Cardiac fibroblast (primary cell): ENCODE measurements at places on chromosomes 6 and 20.

DNA sequence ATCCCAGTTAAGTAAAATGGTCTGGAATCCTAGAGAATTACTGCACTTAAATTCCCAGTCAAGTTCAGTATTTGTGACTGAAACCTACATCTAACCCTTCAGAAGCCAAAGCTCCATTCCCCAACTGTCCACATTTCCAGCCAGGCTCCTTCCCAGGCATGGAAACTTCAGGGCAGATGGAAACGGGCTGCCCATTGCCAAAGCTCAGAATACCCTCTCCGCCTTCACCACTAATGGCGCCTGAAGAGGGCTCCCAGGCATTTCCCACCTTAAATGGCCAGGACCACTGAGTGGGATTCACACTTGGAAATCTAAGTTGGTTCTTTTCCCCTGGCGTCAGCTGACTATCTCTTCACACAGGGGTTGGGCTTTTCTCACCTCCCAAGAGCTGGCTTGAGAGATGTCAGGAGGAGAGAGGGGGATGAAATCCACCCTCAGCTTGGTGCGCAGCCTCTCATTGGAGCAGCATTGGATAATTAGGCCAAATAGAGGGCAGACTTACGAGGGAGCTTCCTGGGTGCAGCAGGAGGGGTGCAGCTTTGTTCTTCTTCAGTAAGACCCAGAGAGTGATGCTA, 82.9 kb downstream of the ANKRD60 start:
- DNase-seq, result no peak

- DNase-seq, result peak; percentile 19
Observed at GRCh38 chr6:53795702-53796450, 1.1 kb downstream of the LRRC1 start.

GRCh38 chr20:24798930-24799705, 150.0 kb upstream of the CST7 start:
- DNase-seq, result no peak

GRCh38 chr20:4068708-4069107, 53.4 kb upstream of the RNF24 start:
- DNase-seq, result peak; percentile 57

DNA sequence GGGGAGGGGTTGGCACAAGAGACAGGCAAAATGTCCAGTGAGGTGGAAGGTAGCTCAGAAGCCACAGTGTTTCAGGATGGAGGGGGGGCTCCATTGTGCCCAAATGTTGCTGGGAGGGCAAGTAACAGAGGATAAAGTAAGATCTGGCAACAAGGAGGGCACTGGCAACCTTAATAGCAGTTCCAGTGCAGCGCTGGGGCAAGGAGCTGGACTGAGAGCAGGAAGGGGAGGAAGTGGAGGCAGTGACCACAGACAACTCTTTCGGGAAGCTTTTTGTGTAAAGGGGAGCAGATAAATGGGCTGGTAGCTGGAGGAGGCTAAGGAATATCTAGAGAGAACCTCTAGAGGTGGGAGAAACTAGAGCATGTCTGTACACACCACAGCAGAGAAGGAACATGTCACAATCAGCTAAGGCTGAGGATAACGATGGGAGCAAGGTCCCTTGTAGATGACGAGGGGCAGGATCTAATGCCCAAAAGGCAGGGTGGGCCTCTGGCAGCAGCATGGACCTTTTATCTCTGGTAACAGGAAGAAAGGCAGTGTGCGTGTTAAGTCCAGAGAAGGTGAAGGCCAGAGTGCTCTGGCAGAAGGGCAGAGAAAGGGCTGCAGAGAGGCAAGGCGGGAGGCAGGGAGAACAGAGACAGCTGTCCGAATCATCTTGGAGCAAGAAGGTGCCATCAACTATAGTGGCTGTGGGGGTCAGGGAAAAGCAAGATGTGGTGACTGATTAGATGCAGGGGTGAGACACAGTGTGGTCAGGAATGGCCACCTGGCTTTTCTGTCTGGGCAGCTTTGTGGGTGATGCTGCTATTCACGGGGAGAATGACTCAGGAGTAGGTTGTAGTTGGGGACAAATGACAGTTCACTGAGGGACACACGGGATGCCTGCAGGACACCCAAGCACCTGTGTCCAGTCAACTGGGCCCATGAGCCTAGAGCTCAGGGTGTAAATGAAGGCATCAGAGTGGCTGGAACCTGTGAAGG, 17.4 kb downstream of the TMEM242 start:
- DNase-seq, result no peak

DNA sequence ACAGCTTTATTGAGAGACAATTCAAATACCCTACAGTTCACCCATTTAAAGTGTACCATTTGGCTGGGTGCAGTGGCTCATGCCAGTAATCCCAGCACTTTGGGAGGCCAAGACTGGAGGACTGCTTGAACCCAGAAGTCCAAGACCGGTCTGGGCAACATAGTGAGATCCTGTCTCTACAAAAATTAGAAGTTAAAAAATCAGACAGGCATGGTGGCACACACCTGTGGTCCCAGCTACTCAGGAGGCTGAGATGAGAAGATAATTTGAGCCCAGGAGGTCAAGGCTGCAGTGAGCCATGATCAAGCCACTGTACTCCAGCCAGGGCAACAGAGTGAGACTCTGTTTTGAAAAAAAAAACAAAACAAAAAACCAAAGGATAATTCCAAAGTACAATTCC, 8.9 kb downstream of the CAPN11 start:
- no peak for DNase-seq

DNA sequence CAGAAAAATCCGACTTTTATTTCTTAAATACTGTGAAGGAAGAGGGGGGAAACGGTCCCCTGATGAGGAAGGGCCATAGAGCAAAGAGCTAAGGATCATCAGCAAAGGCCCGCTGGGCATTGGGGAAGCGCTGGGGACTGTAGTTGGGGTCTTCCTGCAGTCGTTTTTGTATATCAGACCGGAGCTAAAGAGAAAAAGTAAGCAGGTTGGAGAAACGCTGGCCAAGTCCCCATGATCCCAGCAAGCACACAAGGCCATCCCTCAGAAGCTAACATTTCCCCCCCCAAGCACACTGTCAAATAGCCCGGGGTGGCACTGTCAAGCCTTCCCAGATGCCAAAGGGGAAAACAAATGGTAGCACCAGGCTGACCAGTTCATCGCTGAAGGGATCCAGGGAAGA, 13.4 kb downstream of the BAG6 start:
- DNase-seq, result no peak

DNA sequence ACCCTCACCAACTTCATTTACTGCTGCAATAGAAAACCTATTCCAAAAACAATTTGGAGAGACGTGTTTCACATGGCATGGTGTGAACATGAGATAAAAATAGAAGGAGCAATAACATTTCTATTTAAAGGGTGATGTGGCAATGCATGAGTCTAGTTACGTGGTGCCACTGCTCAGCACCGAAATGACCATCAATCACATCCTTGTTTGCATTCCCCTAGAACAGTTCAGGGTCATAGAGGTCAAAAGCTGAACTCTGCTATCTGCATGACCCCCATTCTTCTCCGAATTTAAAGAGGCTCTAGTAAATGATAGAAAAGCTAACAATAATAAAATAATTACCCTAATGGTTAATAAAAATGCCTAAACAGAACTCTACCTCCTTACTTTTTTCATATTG, 29.5 kb downstream of the ROS1 start:
- DNase-seq, result no peak

DNA sequence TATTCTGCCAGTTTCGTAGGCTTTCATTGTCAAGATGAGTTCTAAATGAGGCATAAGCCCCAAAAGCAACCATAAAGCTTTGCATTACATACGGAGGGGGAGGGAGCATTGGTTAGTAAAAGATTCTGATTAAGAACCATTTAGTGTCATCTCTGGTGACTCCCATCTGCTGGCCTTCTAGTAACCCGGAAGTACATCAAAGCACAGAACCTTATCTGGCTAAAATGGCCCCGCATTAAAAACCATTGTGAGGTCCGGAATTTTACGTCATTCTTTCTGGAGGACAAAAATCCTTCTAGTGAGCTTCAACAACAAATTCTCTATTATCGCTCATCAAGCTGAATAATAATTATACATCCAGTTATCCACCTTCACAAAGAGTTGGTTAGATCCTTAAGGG, 37.8 kb downstream of the METTL24 start:
- DNase-seq, result no peak

DNA sequence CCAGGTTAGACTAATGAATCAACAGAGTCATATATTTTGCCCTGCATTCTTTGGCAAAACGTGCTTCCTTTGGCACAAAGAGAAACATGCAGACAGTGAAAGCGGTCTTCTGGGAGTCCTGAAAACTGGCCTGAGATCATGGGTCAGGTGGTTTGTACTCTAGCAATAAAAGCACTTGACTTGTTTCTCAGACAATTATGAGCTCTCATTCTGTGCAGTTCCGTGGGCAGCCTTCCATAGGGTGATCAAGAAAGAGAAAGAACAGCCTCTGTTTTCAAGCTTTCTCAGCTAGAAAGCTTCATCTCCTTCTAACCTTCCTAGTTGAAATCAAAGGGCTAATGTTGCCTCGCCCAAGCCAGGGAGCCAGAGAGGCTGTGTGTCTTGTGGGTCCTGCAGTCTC, 62.7 kb upstream of the ISM1 start:
- DNase-seq, result no peak

- peak; percentile 35 for DNase-seq
Observed at GRCh38 chr6:2734488-2735166, 16.1 kb downstream of the MYLK4 start.

DNA sequence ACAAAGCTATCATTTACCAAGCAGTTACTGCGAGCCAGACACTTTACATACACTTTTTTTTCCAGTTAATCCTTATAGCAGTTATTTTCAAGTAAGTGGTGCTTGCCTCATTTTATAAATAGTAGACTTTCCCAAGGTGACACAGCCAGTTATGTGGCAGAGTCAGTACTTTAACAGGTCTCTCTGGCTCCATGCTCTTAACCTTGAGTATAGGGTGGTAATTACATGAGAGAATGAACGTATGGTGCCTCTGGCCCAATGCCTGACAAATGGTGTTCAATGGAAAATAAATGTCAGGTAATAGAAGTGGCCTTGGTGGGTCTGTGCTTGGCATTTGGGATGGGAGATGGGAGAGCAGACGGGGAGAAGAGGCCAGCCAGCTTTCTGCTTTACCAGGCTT, 316.3 kb downstream of the SLC35F1 start:
- no peak for DNase-seq

DNA sequence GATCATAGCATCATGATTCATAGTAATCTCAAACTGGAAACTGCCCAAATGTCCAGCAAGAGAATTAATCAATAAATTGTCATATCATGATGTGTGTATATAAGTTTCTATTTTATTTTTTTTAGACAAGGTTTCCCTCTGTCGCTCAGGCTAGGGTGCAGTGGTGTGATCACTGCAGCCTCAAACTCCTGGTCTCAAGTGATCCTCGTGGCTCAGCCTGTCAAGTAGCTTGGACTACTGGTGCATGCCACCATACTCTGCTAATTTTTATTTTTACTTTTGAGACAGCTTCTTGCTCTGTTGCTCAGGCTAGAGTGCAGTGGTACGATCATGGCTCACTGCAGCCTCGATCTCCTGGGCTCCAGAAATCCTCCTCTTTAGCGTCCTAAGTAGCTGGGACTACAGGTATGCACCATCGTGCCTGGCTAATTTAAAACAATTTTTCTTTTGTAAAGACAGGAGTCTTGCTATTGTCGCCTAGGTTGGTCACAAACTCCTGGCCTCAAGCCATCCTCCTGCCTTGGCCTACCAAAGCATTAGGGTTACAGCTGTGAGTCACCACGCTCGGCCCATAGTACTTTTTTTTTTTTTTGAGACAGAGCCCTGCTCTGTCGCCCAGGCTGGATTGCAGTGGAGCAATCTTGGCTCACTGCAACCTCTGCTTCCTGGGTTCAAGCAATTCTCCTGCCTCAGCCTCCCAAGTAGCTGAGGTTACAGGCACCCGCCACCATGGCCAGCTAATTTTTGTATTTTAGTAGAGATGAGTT, 8.7 kb upstream of the ATRN start:
- DNase-seq, result peak; percentile 29

GRCh38 chr6:130369831-130370230, 4.0 kb downstream of the TMEM200A start:
- DNase-seq, result no peak

DNA sequence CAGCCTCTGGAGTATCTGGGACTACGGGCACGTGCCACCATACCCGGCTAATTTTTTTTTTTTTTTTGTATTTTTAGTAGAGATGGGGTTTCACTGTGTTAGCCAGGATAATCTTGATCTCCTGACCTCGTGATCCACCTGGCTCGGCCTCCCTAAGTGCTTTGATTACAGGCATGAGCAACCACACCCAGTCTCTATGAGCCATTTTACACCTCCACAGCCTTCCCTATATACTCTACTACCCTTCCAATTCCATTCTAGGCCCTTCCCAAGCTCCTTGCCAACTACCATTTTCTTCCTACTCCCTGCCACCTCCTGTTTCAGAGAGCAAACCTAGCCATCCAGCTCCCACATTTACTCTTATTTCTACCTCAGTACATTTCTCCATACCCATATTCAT, 7.7 kb upstream of the HLA-DMA start:
- DNase-seq, result no peak

DNA sequence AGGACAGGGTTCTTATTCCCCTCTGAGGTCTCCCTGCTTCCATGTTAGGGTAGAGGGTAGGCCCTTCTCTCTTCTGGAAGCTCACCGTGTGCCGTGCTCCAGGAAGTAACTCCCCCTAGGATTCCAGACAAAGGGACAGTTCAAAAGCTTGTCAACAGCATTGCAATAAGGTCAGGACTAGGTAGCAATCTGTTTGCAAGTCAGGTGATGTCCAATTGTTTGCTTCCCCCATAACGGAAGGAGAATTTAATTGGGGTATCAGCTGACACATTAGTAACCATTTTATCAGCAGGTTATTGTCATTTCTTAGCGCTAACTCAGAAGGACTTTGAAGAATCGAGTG, 41.9 kb downstream of the SYNJ2 start:
- DNase-seq, result no peak

DNA sequence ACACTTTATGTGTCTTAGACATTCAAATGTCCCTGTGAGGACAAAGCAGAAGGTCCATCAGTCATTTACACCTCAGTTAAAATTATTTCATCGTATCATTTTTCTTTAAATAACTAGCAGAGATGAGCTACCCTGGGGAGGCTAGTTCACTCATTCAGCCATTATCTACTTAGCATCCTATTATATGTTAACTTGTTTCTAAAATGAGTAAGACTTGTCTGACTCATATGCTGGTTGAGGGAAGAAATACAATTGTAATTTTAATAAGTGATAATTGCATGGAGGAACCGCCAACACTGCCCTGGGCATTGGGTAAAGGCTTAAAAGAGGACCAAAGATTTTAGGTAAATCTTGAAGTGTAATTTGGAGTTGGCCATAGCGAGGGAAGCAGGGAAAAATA, 12.4 kb upstream of the PTPRK start:
- peak; percentile 41 for DNase-seq

DNA sequence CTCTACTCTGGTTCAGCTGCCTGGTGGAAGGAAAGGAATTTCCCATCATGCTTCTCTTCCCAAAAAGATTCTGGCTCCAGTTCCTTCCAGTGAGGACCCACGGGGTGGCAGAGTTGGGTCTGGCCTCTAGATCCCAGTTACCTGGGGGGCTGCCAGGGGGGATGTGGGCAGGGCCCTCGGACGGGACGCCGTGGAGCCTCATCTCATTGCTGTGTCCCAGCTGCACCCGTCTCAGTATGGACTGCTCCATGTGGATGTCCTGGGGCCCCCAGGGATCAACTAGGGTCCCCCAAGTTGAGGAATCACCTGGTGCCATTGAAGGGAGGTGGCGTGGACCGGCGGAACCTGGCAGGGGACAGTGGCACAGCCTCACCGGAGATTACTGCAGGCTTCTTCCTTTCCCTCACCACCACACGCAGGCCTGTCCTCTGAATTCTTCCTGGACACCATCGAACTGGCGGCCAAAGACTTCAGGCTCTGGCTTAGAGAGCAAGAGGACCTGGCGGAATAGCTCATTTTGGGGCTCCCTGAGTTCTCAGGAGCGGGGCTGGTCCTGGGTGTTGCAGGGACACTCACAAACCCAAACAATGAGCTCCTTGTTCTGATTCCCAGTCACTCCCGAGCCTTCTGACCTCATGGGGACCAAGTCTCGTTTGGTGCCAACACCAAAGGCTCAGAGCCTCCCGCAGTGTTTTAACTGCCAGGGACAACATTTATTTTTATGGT, 8.5 kb downstream of the ZBP1 start:
- DNase-seq, result no peak
